Small intestine (tissue), 16 donors: ENCODE measurements at places on chromosomes 2 and 18.

DNA sequence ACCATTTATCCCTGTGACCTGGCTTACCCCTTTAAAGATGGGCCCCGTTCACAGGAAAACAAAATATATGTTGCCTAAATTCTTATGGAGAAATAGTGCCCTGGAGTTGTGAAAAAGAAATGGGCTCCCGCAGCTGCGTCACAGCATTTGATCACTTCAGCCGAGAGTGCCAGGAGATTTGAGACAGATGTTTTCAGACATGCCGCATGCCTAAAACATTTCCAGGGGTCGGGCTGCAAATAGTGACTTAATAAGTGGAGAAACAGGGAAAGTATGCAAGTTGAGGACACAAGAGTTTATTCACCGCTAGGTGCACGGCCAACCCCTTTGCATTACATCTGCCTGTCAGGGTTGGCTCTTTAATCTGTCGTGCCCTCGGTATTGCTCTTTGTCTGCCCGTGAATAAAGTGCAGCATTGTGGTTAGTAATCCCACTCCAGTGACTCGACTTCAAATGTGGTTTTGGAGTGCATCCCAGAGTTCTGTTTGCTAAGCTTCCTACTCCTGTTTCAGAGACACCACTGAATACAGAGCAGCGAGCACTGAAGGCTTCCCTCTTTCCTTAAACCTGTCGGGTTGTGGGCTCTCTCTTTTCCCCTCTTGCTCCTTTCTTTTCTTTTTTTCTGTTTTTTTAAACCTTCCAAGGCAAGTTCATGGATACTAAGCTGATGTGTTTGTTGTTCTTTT is 187.5 kb downstream of the LTBP1 start:
- peak; percentile 20 for DNase-seq

DNA sequence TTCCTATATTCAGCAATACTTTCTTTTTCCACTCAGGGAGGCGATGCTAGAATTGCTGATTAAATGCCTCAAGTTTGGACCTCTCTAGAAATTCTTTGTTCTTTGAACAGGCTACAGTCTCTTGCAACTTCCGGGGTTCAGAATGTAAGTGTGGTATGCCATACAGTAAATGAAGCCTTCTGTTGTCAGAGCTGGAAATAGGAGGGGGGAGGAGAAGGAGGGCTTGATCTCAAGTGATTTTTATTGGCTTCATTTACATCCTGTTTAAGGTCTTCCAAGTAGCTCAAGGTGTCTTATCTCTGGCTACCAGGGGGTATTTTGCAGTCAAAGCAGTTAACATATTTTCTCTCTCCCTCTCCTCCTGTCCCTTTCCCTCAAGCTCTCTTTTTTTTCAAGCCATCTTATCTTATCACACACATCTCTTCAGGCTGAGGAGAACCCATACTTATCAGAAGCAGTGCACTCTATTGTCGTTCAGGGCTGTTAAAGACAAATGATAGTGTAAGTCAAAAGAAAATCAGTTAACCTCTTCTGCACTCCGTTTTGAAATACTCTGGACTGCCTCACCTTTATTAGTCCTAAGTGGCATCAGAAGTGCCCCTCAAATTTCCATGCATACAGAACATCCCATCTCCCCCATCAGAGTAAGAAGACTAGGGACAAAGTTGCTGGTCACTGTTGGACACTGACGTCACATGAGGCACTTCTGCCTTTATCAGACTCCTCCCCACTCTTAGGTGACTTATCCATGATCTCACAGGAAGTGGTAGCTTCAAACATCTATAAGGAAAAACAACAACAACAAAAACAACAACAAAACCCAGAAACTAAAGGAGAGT is 112.2 kb downstream of the ZNF521 start:
- DNase-seq, result no peak

DNA sequence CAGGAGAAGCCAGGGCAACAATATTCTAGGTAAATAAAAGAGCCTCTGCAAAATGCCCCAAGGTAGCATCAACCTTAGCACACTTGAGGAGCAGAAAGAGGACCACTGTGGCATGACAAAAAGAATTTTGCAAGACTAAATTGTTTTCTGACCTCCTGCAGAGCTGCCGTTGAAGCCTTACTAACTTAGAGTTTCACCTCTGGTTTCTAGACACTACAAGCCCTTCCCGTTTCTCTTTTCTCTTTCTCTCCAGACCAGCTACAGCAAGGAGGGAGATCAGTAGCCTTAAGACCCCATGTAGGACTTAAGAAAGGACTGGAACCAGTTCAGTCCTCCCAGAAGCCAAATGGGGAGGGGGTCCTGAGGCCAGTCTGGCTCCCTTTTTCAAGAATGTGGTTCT is 73.3 kb upstream of the SP3 start:
- no peak for DNase-seq

GRCh38 chr2:209943776-209944175 is 58.7 kb upstream of the RPE start:
- DNase-seq, result no peak

GRCh38 chr2:28423856-28424605 is 31.4 kb downstream of the FOSL2 start:
- no peak for DNase-seq

- no peak for DNase-seq
These were observed 58.9 kb downstream of the ANKMY1 start for GRCh38 chr2:240498958-240499260.

GRCh38 chr2:161219211-161219610 is 59.0 kb downstream of the TANK start:
- DNase-seq, result no peak

DNA sequence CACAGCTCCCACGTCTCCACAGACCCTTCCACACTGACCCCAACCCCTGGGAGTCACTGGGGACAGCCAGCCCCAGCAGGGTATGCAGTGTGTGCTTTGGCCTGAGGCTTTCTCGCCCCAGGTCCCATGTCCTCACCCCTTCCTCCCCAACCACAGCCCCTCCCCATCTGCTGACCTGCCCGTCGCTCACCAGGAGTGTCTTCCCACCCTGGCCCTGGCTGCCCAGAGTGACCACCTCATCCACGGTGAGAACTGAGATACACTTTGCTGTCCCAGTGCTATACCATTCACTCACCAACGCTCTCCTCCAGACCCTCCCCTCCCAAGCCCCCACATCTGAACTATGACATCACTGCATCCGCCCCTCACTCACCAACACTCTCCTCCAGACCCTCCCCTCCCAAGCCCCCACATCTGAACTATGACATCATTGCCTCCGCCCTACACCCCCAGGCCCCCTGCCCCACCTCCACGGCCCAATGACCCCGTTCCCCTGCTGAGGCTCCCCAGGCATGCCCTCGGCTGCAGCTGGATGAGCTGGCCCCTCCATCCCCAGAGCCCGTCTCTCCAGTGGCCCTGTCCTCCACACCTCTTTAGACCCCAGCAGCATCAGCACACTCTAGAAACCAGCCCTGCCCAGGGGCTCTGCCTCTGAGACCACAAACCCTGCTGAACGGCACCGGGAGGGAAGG is 55.2 kb downstream of the ANKMY1 start:
- DNase-seq, result no peak

DNA sequence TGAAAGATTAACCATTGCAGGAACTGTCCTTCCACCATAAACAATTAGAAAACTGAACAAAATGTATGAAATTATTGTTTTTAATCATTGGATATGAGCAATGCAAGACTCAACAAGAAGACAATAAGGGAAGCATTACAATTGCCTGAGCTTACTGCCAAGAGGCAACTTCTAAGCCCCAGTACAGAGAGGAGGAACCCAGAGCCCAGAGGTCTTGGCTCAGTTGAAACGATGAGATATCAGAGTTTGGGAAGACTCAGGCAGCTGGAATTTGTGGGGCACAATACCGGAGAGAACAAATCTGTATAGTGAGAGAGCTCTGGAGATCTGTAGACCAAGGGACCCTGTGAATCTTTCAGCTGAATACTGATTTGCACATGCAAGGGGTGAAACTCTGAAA is 80.6 kb upstream of the ZFP36L2 start:
- DNase-seq, result no peak

DNA sequence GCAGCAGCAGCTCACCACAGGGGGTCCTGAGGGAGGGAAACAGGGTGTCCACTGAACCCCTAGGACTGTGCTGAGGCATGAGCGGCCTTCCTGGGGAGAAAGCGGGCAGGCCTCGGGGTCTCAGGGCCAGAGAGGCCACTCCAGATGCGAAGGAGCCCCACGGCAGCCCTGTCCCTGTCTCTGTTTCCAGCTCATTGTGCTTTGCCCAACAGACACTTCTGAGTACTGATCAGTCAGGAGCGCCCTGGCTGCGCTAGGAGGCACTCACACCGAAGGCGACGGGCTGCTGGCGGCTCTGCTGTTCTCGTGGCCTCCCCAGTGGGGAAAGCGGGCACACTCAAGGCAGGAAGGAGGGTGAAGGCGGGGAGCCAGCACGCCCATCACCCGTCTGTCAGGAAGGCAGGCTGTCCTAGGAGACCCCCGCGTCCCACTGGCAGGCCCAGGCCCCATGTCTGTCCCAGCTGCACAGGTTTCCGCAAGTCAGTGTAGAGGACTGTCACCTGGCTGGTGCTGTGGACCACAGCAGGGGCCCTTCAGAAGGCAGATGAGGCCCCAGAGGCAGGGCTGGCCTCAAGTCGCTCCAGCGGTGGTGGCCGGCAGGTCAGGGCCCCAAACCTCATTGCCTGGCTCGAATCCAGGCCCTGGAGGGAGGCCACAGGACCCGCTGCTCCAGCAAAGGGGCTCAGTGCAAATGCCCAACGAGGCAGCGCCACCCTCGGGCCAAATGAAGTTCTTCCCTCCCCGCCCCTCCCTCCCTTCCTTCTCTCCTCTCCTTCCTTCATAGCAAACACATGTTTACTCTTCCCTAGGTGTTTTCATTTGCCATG is 6.8 kb downstream of the ESPNL start:
- DNase-seq, result no peak

DNA sequence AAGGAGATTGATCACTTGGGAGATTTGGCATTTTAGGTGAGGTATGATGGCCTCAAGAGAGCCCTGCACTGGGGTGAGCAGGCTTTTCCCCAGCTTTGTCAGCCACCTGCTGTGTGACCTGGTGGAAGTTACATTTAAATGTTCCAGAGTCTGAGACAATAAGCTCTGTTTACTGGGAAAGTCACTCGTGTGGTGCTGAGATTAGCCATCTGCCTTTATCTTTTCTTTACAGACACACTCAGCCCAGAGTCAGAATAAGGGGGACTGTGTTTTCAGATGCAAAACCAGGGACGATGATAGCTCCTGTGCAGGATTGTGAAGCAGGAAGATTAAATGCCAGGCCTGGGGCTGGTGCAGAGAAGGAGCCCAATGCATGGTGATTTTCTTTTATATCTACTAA is 47.9 kb downstream of the SH3RF3 start:
- no peak for DNase-seq

GRCh38 chr18:45639408-45639807 is 24.1 kb downstream of the SLC14A2 start:
- no peak for DNase-seq

DNA sequence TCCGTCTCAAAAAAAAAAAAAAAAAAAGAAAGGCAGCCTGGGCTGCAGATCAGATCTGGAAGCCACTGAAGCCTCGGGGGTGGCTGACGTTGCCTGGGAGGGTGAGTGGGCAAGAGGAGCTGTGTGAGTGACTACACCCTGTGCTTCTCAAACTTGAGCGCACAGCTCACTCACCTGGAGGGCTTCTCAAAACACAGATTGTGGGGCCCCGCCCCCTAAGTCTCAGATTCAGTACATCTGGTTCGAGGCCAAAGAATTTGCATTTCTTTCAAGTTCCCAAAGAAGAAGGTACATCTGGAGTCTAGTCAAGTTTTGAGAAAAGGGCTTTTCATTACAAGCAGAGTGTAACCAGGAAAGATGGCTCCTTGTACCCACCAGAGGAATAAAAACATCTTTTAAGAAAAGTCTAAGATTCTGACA is 97.7 kb upstream of the CAB39 start:
- no peak for DNase-seq

DNA sequence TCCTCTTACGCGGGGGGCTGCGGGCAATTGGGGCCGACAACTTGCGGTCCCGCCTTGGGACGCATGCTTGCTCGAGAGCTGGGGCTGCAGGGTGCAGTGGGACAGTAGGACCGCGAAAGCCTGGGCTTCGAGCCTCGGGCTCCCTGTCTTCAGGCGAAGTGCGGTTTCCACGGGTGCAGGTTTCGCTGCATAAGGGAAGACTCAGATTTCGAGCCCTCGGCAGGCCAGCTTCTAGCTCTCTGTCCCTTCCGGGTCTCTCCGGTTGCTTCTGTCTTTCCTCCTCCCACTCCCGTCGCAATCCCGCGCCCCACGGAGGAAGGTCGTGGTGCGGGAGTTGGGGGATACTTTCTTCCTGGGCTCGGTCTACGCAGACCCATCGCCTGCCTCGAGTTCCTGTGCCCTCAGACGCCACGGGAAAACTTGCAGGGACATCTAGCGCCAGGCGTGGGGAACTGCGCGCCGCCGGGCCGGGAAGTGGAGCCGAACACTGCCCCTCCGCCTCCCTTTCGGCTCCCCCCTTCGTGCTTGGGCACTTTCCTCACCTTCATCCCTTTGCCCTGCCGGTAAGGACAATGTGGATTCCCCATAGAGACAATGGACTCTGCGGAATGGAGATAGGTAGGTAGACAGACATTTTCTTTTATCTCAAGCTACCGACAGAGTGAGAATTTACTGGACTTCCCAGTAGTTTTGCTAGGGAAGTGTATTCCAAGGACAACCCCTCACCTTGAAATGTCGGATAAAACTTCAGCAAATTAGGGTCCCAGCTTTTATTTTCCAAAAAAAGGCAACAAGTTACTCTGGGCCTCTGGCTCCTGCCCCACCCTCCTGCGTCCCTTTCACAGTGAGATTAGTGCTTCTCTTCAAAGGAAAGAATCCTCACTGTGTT is 4.2 kb upstream of the HOXD13 start:
- peak; percentile 50 for DNase-seq

DNA sequence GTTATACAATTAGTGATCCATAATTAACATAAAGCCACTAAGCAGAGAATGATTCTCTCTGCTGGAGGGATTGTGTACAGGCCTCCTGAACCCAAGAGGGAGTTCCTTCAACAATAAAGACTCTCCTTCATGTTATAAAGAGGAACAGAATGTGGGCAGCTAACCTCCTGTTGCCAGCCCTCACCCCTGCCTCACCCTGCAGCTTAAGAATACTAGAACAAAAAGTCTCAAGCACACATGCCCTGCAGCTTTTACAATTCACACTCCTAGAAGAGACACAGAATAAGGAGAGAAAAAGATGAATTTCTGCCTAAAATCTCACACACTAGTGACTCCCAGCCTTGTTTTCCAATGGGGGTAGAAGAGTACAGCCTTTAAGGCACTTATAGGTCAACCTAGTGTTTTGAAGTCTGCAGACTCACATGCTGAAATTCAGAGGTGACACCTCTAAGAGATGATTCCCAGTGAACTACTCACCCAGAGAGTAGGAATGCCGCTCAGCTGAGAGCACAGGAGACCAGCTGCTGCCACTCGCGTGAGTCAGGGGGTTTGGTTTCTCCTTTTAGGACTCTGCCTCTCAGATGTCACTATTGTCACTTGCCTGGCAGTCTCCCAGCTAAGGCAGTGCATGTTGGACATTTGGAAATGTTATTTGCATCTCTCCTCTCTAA is 32.5 kb upstream of the IL1RL1 start:
- no peak for DNase-seq

- DNase-seq, result peak; percentile 80
These were observed 516 bp downstream of the EIF2AK2 start for GRCh38 chr2:37156071-37156856.
